ENCODE measurements at places on chromosomes 2 and 18.

DNA sequence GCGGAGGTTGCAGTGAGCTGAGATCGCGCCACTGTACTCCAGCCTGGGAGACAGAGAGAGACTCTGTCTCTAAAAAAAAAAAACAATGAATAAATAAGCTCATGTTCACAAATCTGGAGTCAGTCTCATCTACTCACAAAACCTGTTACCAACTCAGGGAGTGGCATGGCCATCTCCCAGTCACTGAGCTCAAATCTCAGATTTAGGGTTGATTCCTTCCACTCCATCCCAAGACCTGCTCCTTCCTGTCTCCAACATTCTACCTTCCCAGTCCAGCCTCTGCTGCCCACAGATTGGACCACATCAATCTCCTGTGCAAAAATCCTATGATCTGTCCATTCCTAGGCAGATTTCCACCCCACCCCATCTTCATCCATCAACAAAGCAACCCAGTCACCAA is 1.6 kb downstream of the STAT1 start:
- DNase-seq: no peak

DNA sequence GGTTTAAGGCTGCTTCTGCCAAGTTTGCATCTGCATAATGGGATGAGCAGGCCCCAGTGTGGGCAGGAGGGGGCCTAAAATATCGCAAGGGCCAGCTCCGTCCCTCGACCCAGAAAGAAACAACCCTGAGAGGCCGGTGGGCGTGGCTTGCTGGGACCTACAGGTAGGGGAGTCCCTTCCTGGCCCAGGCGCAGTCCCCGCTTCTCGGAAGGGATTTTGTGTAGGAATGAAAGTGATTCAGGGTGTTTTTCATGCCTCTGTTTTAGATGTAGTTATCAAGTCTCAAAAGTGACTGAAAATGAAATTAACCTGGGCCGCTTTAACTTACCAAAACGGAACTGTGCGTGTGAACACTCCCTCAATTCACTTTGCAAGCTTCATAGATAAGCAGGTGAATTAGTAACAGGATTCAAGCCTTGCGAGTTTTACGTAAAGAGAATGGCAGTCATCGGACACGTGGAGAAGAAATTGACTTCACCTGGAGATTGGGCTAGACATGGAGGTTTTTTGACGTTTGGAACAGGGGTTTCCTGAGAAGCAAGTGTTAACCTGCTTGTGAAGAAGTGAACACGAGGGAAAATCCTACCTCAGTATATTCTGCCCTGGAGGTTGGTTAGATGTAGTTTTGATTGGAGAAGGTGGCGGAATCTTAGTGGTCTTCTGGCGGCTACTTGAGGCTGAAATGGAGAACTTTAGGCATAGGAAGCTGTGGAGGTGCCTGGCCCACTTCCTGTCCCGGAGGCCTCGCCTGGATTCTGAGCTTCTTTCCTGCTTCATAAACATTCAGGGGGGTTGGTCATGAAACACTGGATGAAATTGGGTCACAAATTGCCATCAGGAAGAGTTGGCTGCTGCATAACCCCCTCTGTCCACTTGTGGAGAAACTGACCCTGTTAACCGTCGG is 1.7 kb downstream of the NCK2 start:
- peak; percentile 86 for DNase-seq

DNA sequence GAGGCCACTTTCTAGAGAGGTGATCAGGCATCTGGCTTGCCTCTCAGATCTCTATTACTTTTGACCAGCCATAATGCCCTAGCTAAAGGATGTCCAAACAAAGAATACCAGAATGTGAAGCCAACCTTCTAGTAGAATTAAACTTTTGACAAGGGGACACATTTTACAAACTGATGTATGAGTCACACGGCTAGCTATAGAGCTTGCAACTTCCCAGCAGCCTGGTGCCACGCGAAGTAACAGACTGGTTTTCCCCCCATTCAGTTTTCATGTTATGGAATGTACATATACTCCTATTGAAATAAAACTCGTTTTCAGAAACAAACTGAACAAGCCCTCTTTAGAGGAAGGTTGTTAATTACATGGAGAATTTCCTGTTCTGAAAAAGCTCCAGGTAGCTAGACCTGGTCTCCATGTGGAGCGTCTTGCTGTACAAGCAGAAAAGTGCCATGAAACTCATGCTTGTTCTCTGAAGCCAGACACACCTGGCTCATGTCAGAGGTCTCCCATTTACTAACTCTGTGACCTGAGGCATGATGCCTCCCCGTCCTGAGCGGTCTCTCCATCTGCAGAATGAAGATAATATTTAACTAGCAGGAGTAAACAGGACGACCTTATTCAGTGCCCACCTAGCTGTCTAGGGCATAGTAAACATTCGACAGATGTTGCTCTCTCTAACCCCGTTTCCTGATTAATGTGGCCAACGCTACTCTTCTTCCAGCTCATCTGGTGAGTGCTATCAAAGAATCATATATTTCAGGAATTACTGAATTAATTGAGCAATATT is 81.5 kb upstream of the MAP3K20 start:
- no peak for DNase-seq

- no peak for DNase-seq
Observed at GRCh38 chr2:229202646-229203045, 68.4 kb downstream of the PID1 start.

DNA sequence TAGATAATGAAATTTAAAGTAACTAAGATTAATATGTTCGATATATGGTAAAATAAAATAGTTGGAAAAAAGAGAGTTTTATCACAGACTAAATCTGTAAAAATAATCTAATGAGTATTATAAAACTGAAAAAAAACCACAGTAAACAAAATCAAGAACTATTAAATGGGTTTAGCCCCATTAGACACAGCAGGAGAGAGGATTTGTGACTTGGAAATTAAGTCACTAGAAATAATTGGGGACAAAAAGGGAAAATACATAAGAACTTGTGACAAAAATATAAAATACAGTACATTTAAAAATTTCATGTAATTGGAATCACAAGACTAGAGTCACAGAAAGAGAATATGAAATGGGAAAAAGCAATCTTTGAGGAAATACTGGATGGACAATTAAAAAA is 1114.6 kb upstream of the KLHL29 start:
- DNase-seq: no peak

GRCh38 chr2:127051116-127052056 is 55.6 kb downstream of the BIN1 start:
- no peak for DNase-seq

DNA sequence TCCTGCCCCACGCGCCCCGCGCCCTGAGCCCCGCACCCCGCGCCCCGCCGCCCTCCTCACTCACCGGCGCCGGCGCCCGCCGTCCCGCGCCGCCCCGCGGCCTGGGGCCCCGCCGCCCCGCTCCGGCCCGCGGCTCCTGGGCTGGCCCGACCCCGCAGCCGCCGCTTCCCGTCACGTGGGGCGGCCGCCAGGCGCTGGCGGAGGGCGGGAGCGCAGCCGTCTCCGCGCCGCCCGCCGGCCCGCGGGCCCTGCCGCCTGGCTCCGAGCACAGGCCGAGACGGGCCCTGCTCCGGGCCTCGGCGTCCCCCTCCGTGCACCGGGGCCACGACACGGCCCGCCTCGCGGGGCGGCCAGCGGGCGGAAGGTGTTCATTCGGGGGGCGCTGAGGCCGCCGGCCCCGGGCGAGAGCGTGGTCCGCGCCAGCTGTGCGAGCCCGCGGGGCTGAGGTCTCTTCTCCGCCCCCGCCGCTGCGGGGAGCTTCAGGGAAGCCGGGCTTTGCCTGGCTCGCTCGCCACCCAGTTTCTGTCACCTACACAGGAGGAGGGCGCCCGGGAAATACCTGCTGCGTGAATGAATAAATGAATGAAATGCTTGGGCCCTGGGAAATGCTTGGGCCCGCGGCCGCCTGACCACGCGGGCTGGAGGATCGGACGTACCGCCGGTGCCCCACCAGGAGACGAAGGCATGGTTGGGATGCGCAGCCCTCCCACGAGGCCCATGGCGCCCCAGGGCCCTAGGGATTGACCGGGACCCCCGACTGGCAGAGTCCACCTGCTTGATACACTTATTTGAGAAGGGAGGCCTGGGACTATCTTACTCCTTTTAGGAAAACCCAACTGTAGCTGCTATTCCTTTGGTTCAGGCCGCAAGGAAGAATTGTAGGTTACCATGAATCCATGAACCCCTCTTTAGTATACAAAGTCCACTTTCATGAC is at the start of gene TGFBRAP1:
TGFBRAP1 (minus strand) TSS at position 175 of the 935 bp plus-strand sequence. CDS start 21,434 bp downstream, outside the sequence.
- DNase-seq: no peak

DNA sequence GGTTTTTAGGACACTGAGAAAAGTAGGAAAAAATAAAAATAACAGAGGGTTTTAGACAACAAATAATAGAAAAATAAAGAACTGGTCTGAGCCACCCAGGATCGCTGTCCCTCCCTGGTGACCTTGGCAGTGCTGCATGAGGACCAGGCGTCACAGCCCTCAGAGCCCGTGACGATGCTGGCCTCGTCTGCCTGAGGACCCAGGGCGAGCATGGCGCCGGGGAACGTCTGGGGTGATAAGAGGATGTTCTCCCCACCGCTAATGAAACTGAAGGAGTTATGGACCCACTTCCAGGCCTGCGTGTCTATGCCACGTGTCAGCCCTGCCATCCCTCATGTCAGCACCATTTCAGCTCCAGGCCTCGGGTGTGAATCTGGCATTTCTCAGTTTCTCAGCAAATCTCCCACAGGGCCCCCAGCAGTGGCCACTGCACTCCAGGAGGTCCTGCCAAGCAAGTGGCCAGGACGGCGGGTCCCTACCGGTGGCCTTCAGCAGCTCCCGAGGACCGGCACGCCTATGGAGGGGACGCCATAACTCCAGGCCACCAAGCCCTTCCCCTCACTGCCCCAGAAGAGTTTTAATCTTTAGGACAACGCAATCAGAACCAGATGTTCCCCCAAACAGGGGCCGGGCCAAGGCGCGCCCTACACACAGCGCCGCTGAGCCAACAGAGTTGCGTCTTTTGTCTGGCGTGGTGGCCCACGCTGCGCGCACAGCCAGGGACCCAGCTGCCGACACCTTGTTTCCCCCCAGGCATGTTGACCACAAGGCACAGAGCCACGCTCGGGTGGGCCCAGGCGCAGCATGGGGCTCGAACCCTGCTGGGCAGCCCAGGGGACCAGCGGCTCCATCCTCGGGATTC is 179.7 kb downstream of the TWIST2 start:
- no peak for DNase-seq

DNA sequence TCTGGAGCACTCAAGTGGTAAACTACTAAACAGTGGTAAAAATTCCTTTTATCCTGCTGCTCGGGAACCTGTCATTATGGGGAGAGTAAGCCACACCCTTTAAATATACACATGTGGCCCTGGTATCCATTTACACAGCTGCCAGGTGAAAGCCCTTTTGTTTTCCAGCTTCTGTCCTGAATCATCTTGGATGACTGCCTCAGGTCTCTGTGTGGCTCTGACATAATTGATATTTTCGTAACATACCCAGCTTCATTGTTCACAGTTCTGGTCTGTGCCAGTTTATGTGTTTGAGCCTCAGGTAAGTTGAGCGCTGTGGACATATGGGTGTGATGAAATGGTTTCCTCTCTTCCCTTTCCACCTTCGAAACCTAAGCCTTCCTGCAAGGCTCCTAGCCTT is 15.7 kb upstream of the TTC39C start:
- DNase-seq: no peak

DNA sequence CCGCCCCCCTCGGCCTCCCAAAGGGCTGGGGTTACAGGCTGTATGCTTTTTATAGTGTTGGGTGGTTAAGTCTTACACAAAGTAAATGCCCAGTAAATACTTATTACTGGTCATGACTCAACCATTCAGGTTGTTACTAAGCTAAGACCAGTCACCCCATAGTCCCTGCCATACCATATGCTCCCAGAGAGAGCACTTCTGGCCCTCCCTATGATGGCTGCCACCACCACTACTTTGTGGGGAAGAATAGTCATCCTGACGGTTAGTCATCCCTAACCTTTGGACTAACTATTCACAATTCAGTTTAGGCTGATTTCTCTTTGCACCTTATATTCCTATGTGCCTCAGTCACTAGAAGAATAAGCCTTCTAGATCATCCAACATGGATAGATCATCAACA is 42.0 kb upstream of the MSH2 start:
- DNase-seq: no peak

GRCh38 chr18:51151568-51152511 is 45.6 kb downstream of the MEX3C start:
- peak; percentile 61 for DNase-seq

- DNase-seq: no peak
Observed at GRCh38 chr2:31109633-31110192, 28.5 kb downstream of the GALNT14 start.

DNA sequence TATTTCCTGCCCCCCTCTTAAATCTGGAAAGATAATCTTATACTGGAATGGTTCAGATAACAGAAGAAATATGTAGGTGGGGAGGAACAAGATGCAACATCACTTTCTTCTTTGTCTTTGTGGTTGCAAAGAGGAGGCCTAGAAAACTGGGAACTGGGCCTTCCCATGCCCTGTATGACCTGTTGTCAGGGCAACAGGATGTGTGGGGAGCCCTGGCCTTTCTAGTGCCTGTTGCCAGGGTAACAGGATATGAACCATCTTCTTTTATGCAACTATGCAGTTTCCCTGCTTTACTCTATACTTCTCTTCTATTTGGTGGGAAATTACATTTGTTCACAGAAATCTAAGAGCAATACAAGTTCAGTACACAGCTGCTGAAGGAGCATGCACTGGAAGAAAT is 79.8 kb upstream of the PDE1A start:
- DNase-seq: no peak

GRCh38 chr18:61992923-61993322 is 100.1 kb upstream of the RNF152 start:
- no peak for DNase-seq

DNA sequence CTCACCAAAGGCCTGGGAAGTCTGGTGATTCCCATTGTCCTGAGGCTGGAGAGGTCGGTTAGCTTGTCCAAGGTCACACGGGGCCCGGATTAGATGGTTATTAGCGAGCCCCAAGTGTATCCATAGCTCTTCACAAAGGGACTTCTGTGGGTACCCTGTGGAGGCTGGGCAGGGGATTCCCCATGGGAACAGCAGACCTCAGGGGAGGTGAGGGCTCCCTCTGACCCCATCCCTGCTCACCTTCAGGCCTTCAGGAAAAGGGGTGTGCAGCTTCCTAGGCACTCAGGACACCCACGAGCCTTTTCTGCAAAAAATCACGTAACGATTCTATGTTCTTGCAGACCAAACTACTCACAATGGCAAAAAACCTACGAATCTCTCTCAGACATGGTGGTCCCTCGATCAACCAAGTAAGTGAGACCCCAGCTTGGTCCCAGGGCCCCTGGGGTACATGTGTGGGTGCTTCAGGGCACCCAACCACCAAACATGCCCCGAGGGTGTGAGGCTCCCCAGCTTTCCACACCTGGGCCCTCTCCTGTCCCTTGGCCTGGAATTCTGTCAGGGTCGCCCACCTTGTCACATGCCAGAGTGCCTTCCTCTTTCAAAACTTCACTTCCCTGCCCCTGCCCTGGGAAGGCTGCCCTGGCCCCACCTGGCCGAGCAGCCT is 40.3 kb downstream of the PDIA6 start:
- DNase-seq: no peak

DNA sequence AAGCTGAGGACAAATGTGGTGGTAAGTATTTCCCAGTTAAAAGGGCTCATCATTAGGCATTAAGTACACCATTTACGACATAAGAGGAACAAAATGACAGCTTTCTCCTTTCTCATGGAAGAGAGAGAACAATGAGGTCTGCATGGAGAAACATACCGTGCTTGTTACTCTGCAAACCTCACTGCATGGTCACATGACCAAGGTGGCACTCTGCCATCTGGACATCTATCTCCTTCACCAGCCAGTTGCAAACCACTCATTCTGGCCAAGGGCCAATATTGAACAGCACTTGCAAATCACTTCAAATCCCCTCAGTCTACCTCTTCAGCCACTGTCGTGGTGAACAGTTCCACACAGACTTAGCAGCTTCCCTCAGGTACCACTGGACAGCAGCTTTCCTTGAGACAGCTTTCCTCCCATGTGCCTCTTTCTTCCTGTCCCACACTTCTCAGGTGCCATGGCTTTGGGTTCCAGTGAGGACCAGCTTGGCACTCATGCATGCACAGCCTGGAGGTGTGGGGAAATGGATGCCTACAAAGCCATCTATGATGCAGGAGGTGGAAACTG is 29.5 kb upstream of the DPP4 start:
- no peak for DNase-seq
